ENCODE measurements at places on chromosomes 2 and 18.

DNA sequence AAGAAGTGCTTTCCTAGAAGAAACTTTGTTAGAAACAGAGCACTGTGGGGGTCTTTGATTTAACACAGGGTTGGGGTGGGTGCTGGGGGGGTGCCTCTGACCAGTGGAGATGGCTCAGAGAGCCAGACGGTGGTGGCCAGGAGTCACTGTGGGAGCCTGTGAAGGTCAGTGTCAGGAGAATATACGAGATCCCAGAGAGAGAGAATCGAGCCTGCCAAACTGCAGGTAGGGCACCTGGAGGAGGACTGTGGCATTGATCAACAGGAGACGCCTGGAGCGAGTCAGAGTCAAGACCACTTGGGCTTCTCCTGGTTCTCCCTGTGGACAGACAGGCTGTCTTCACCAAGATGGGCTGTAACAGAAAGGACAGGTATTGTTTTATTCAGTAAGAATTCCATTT, 136.5 kb upstream of the TWIST2 start:
- DNase-seq, result no peak

- DNase-seq, result no peak
Observed at GRCh38 chr2:172101821-172102390, 794 bp downstream of the DLX2 start.

GRCh38 chr2:227394401-227394800, 6.7 kb upstream of the SCYGR1 start:
- no peak for DNase-seq

GRCh38 chr2:8754106-8754776, 72.4 kb downstream of the ID2 start:
- no peak for DNase-seq

- DNase-seq, result no peak
Observed at GRCh38 chr2:109330056-109330455, 201.1 kb downstream of the SH3RF3 start.

- DNase-seq, result no peak
Observed at GRCh38 chr2:4873876-4874593, 818.1 kb upstream of the SOX11 start.

DNA sequence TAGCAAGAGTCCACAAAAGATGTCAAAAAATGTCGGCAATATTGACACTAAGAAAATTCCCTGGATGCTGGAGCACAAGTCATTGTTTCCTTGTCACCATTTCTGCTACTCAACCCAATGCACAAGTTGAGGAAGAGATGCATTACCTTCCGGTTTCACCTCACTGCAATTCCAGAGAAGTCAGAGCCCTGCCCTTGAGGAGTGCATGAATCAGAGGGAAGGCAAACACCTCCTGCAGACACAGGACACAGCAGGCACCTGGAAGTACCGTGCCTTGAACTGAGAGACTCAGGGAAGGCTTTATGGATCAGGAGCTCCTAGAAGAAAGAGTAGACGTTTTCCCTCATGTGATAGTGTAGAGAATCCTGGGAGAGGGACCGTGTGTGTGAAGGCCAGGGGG, 62.7 kb upstream of the ARL4C start:
- DNase-seq, result no peak

DNA sequence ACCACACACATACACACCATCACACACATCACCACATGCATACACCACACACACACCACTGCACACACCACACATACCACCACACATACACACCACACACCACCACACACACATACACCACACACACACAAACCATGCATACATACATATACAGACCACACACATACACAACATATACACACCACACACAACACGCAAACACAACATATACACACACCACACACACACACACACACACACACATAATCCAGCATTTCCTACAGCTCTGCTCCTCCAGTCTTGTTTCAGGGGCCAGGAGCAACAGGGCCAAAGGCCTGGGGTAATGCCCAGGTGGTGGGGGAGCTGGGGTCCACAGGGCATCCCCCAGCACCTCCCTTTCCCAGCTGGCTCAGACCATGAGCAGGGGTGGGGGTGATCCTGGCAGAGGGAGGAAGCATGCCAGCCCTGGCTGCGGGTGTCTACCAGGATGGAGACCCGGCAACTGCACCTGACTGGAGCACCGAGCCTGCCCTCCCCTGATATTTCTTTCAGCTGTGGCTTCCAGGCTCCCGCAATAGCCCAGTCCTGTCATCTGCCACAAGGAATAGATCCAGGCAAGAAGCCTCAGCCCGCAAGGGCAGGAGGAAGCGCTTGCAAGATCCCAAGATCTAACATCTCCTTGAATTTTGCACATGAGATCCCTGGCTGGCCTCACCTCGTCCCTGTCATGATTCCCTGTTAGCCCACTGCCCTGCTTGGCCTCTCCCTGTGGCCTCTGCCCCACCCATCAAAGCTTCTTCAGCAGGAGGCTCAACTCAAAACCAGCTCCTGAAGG, 196.9 kb downstream of the TNS1 start:
- DNase-seq, result no peak

- DNase-seq, result no peak
Observed at GRCh38 chr2:134745023-134745422, 26.2 kb upstream of the TMEM163 start.

DNA sequence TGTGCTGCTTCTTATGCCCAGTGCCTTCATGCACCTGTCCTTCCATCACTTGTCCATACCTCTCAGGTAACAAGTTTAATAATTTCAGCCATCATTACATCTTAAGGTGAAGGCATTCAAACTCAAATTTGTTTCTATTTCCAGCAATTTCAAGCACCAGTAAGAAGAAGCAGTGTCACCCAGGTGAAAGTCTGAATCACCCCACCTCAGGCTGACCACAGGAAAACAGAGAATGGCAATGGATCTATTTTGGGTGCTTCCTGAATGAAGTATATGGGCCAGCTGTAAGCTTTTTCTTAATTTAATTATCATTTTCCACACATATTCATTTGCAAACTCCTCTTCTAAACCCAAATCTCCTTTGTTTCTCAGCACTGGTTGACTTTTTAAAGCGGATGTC, 372.7 kb upstream of the SOX11 start:
- DNase-seq, result no peak

- no peak for DNase-seq
Observed at GRCh38 chr2:33442528-33443079, 33.8 kb upstream of the RASGRP3 start.

Measured in thoracic aorta (tissue), 2 donors.